8988T (cell line): ENCODE measurements at places on chromosomes 11 and 22.
A peak's percentile ranks its signal among the peaks of the same experiment; 100 is the strongest.

DNA sequence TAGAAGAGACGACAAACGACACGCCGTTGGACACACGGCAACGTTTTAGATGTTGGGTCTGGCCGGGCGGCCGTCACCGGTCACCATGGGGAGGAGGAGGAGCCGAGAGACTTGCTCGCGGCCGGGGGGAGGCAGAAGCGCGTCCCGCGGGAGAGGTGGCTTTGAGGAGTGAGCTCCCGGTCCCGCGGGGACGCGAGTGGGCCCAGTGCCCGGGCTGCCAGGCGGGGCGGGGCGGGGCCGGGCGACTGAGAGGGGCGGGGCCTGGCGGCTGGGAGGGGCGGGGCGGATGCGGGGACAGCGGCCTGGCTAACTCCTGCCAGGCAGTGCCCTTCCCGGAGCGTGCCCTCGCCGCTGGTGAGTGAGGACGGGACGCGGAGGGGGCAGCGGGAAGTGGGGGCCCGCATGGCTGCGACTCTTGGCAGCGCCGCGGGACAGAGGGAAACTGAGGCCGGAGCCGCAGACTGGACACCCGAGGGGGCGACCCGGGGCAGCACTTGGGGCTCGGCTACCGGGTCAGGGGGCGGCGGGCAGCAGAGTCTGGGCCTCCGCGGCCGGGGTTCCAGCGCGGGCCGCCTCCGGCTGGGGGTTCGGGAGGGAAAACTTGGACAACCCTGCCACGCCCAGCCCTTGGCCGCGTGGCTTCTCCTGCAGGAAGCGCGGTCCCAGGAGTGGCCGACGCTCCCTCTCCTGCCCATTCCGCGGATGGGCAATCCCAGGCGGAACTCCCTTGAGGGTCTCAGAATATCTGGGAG lies at the start of gene TSPO:
Gene TSPO (plus strand): TSS at position 309 of the 752 bp plus-strand sequence. CDS start 7,680 bp downstream, outside the sequence.
- peak; percentile 52 for DNase-seq

- no peak for DNase-seq
These were observed 67.6 kb upstream of the CTSC start for GRCh38 chr11:88404932-88405710.

- no peak for DNase-seq
These were observed 118.6 kb downstream of the WNT11 start for GRCh38 chr11:76087749-76088148.

DNA sequence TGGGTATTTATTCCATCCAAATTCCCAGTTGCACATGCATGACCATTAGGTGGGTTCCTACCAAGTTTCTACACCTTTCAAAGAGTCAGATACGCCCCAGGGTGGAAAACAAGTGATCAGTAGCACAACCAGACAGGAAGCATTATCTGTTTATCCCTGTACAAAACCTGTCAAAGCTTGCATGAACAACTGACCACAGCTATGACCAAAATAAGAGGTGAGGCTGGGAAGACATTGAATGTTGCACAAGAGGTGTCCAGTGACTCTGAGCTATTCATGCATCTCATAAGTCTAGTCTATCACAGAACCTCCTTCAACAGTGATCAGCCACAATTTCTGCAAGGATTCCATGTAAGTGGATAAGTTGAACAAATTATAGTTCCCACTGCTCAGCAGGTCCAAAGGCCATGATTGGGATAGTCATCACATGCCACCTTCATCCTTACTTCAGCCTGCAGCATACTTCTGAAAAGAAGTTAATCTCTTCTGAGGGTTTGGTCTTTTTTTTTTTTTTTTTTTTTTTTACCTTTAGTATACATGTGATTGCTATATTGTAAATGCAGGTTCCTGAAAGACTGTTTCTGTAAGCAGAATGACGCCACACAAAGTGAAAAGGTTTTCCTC lies 28.0 kb upstream of the TMEM45B start:
- DNase-seq: no peak

- DNase-seq: no peak
These were observed 426.9 kb downstream of the SOX6 start for GRCh38 chr11:15929371-15929901.

DNA sequence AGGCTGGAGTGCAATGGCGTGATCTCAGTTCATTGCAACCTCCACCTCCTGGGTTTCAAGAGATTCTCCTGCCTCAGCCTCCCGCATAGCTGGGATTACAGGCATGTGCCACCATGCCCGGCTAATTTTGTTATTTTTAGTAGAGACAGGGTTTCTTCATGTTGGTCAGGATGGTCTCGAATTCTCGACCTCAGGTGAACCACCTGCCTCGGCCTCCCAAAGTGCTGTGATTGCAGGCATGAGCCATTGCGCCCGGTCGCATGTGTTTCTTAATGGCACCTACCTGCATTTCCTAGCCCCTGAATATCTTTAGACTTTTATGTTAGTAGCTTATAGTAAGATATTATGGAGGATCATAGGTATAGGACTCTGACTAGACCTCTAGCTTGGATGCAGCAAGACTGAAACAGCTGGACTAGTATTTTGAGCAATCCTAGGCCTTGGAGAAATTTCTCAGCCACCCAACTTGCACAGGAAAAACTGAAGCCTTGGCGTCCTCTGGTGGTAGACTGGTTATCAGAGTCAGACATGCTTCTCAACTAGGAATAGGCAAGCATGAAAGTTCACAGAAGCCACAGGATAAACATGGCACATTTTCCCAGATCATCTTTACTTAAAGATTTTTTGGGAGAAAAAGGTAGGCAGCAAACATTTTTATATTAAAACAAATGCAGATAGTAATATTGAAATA lies 22.7 kb upstream of the C1QTNF4 start:
- DNase-seq: peak; percentile 56

DNA sequence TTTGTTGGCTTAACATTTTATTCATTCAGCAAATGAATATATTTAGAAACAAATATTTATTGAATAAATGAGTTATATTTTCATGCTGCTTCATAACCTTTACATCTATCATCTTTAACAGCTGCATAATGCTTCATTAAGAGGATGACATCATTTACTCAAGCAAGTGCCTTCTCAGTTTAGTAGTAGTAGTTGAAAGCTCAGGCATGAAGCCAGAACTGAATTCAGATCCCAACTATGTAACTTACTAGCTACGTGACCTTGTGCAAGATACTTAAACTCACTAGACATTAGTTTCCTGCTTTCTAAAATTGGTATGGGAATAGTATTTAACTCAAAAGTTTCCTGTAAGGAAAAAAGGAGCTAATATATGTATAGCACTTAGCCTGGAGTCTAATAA lies 90.3 kb downstream of the TMPRSS5 start:
- DNase-seq: no peak

GRCh38 chr11:17157761-17158160 lies 50.0 kb downstream of the PIK3C2A start:
- no peak for DNase-seq

GRCh38 chr11:25068451-25068850 lies 571.6 kb downstream of the LUZP2 start:
- no peak for DNase-seq

DNA sequence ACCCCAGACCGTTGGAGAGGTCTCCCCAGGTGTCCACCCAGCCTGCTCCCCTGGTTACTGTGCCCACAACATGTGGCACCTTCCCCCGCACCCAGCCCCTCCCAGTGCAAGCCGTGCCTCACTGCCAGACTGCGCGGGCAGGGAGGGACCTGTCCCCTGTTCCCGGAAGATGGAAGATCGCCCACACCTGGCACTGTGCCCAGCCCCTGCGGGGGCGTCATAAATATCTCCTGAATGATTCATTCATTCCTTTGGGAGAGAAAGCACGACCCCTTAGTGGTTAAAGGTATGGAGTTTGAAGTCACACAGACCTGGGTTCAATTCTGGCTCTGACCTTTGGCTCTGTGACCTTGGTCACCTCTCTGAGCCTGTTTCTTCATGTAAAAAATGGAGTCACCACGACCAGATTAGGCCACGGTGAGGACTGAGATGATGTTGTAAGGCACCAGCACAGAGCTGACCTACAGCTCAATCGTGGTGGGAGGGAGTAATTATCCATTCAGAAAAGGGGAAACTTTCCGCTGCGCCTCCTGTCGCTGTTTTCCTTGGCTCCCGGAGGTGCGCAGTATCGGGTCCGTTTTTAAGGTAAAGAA lies 497 bp upstream of the SYT12 start:
- DNase-seq: no peak

- DNase-seq: no peak
These were observed 15.2 kb upstream of the SLC6A5 start for GRCh38 chr11:20584093-20584774.

DNA sequence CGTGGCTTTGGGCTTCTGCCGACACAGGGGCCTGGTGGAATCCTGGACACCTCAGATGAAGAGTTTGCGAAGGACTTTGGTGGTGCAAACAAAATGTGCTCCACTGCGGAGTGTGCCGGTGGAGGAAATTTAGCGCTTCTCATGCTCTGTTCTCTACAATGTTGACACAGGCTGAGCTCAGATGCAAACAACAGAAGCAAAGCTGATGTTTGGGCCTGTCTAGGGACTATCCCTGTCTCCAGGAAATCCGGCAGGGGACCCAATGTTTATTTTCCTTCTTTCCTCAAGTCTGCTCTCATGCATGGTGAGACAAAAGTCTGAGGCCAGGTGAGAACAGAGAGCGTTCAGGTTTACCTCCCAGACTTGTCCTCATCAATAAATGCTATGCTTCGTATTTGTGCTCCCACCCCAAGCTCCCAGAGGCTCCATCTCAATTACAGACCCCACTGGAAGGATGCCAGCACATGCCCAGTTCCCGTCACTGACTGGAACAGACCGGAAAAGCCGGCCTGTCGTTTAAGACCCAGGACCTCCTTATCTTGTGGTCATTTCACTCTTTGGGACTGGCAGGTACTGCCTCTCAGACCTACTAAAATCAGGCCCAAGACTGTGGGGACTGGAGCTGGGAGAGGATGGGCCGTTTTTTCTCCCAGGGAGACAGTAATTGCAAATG lies 105.7 kb upstream of the B3GAT1 start:
- DNase-seq: no peak
